ENCODE measurements at places on chromosomes 6 and 20. TPM values are rescaled to one million over a fixed set of nuclear protein-coding genes. Genes with fewer than 3 reads are reported as not detected.

The SYTL3 gene
- total RNA-seq: 7.5 TPM

GRCh38 chr6:27096834-27097511, 150.5 kb upstream of the PRSS16 start:
- peak overlapping the region; percentile 44 for H3K4me3 ChIP-seq
- H3K36me3 ChIP-seq: no peaks in the 10 kb centered on the region
- no peak for DNase-seq
- H3K27ac ChIP-seq: no peak overlapping the region

- DNase-seq: no peak
- no peak overlapping the region for H3K4me3 ChIP-seq
- no peaks in the 10 kb centered on the region for H3K36me3 ChIP-seq
Measured at GRCh38 chr6:90496258-90497016, 90.4 kb downstream of the MAP3K7 start.

DNA sequence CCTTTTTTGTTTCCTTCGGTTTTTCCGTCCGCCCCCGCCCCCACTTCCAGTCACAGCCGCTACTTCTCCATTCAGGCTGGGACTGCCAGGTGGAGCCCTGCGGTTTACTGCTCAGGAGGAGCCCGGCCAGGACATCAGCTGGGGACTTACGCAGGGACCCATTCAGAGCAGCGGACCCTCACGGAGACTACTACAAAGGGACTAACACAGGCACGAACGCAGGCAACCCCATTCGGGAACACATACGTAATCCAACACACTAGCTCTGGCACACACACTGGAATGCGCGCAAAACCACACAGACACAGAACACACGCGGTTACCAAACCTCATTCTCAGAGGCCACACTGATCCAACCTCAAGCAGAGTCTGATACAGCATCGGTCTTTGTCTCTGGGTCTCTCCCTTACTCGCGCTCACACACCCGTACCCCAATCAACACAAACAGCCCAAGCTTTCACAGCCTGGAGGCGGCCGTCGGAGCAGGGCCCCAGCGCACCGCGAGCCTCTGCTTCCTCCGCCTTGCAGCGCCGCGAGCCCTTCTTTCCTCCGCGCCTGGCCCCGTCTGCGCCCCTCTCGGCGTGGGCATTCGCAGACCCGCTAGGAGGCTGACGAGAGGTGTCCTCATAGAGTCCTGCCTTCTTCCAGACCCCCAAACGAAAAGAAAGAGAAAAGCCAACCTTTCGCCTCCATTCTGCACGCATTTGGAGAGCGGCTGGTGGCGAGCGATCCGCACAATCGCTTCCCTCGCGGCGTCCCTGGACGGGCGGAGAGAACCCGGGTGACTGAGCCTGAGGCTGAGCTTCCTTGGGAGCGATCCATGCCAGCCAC, 1.1 kb upstream of the SLC32A1 start:
- no peak overlapping the region for H3K4me3 ChIP-seq
- H3K4me1 ChIP-seq: no peaks in the 10 kb centered on the region
- DNase-seq: no peak
- peaks cover 97% of the 10 kb centered on the region for H3K27me3 ChIP-seq

DNA sequence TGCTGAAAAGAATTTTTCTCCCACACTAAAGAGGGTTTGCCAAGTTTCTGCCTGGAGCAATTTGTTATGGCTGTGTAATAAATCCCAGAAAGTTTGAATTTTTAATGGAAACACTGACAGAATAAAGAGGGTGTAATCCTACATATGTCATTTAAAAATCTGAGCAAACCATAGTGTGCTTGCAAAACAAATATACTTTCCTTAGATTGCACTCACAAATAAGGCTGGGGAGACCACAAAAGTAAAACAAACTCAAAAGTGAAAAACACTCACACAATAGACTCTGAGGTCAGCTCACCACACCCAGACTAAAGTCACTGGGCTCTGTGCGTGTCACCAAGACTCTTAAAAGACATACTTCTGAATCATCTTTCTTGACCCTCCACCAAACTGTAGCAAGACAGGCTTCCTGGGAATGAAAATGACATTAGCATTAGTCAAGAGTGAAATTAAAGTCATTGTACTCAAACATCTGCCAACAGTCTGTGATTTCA, 4.8 kb upstream of the ATXN1 start:
- no peaks in the 10 kb centered on the region for H3K27me3 ChIP-seq
- no peaks in the 10 kb centered on the region for H3K4me1 ChIP-seq
- no peak overlapping the region for H3K4me3 ChIP-seq
- no peaks in the 10 kb centered on the region for H3K36me3 ChIP-seq
- no peak overlapping the region for H3K27ac ChIP-seq

The GLO1 gene
- total RNA-seq: 113 TPM

The HAO1 gene
- total RNA-seq: not detected

The CRNKL1 gene
- 18.9 TPM for total RNA-seq

GRCh38 chr6:170147056-170147787, 143.7 kb downstream of the DLL1 start:
- no peak overlapping the region for H3K4me3 ChIP-seq
- no peak overlapping the region for H3K27ac ChIP-seq
- no peaks in the 10 kb centered on the region for H3K27me3 ChIP-seq

The ECT2L gene
- 0.15 TPM for total RNA-seq

DNA sequence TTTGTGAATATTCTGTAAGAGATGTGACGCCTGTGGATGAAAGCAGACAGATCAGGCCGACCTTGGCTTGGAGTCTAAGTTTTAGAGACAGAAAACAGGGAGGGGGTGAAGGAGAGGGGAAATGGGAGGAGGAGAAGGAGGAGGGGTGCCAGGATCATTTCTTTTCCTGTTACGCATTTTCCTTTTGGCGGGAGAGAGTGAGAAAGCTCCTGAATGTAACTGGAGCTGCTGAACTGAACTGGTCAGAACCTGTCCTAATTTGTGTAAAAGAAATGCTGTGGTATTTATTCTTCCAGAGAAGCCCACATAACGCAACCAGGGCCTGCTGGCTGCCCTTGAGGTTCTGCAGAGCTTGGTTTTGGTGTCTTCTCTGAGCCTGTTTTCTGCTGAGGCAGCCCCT, 41.9 kb downstream of the UTRN start:
- no peaks in the 10 kb centered on the region for H3K36me3 ChIP-seq
- H3K4me3 ChIP-seq: peak overlapping the region; percentile 42
- no peaks in the 10 kb centered on the region for H3K27me3 ChIP-seq
- peaks cover 20% of the 10 kb centered on the region for H3K4me1 ChIP-seq
- DNase-seq: peak; percentile 35

DNA sequence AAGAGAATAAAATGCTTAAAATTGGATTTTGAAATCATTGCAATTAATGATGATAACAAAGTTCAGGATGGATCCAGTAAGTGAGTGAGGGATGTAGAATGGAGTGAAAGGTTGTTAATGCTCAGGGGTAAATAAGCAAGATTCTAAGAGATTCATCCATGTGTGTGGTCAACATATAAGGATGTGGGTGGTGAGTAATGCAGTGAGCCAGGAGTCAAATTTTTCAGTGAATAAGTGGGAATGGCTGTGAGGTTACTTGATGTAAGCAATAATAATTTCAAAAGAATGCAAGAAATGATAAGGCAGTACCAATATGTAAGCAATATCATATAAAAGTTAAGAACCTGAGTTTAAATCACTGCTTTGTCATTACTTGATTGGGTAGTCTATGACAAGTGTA, 207.5 kb upstream of the ADGRB3 start:
- H3K36me3 ChIP-seq: no peaks in the 10 kb centered on the region
- no peak overlapping the region for H3K27ac ChIP-seq
- H3K27me3 ChIP-seq: no peaks in the 10 kb centered on the region
- no peak for DNase-seq
- no peaks in the 10 kb centered on the region for H3K4me1 ChIP-seq
- no peak overlapping the region for H3K4me3 ChIP-seq

GRCh38 chr6:10837622-10837994, 731 bp downstream of the MAK start:
- H3K36me3 ChIP-seq: no peaks in the 10 kb centered on the region
- peak overlapping the region; percentile 87 for H3K27ac ChIP-seq
- H3K4me1 ChIP-seq: no peaks in the 10 kb centered on the region
- H3K27me3 ChIP-seq: no peaks in the 10 kb centered on the region

- DNase-seq: no peak
- no peaks in the 10 kb centered on the region for H3K36me3 ChIP-seq
- no peaks in the 10 kb centered on the region for H3K27me3 ChIP-seq
- no peak overlapping the region for H3K4me3 ChIP-seq
Measured at GRCh38 chr20:51496964-51497363, 45.6 kb downstream of the NFATC2 start.

The PDYN gene
- not detected for total RNA-seq

- no peak overlapping the region for H3K27ac ChIP-seq
- no peaks in the 10 kb centered on the region for H3K4me1 ChIP-seq
- DNase-seq: no peak
- no peaks in the 10 kb centered on the region for H3K27me3 ChIP-seq
- H3K4me3 ChIP-seq: no peak overlapping the region
Measured at GRCh38 chr20:12660918-12661317, 347.9 kb upstream of the SPTLC3 start.

The MROH8 gene
- 2.0 TPM for total RNA-seq

DNA sequence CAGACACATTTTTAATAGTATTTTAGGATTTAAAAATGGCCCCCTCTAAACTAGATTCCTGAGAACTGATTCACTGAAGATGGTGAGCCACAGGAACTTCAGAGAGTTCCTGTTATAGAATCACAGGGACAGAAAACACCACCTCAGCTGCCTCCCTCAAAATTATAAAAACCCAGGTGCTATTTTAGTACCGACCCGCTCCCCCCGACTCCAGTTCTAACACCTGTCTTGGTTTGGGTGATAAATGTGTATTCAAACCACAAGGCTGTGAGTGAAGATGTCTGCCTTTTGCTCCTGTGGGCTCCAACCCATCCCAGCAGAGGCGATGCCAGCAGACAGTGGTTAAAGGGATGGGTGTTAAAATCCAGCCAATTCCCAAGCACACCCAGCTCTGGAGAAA, 127.4 kb upstream of the LY86 start:
- H3K4me1 ChIP-seq: no peaks in the 10 kb centered on the region
- H3K27me3 ChIP-seq: no peaks in the 10 kb centered on the region
- no peak overlapping the region for H3K27ac ChIP-seq
- H3K36me3 ChIP-seq: no peaks in the 10 kb centered on the region
- no peak for DNase-seq
- H3K4me3 ChIP-seq: no peak overlapping the region

- H3K4me1 ChIP-seq: no peaks in the 10 kb centered on the region
- H3K36me3 ChIP-seq: no peaks in the 10 kb centered on the region
- H3K27me3 ChIP-seq: no peaks in the 10 kb centered on the region
Measured at GRCh38 chr6:110876806-110877564, 2.4 kb downstream of the AMD1 start.

DNA sequence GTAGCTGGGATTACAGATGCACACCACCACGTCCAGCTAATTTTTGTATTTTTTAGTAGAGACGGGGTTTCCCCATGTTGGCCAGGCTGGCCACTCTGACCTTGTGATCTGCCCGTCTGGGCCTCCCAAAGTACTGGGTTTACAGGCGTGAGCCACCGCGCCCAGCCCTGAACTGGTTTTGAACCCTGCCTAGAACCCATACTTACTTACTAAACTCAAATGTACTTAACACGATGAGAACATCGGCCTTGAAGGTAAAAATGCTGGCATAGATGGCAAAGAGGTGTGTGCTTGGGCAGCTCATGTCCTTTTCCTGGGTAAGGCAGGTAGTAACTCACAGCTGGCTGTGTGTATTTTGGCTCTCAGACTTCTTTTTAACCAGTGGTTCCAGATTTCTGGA, 3.2 kb upstream of the ARMC12 start:
- no peak for DNase-seq
- H3K36me3 ChIP-seq: no peaks in the 10 kb centered on the region
- H3K27ac ChIP-seq: peak overlapping the region; percentile 99
- H3K4me3 ChIP-seq: no peak overlapping the region
- peaks cover 44% of the 10 kb centered on the region for H3K4me1 ChIP-seq

DNA sequence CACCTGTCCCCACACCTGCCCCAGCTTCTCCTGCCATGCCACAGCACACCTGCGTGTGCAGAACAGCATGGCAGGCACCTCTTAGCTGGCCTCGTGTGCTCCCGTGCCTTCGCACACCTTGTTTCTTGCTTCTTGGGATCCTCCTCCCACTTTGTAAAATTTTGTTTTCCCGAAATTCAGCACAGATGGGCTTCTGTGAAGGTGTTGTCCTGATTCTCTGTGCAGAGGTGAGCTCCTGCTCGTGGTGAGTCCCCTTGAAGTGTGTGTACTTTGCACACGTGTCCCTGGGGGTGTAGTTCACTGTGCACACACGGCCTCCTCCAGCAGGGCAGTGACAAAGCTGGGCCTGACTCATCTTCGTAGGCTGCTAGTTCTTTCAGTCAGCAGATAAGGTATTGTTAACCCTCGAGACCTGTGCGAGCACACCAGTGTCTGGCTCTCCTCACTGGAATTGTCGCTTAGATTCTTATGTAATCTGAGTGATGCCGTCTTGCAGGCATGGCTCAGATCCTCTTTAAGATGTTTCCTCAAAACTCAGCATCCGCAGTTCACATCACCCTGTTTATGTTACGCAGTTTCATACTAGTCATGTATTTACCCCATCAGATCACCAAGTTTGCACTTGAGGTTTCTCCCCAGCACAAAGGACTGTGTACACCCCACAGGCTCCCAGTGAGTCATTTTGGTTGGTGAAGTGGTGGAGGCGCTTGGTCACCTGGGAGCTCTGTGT, 77.7 kb downstream of the CDYL start:
- H3K27me3 ChIP-seq: no peaks in the 10 kb centered on the region
- H3K4me3 ChIP-seq: no peak overlapping the region
- H3K36me3 ChIP-seq: no peaks in the 10 kb centered on the region
- no peaks in the 10 kb centered on the region for H3K4me1 ChIP-seq
- H3K27ac ChIP-seq: no peak overlapping the region

The STX11 gene
- total RNA-seq: 46.4 TPM

The TBC1D20 gene
- 56.6 TPM for total RNA-seq

DNA sequence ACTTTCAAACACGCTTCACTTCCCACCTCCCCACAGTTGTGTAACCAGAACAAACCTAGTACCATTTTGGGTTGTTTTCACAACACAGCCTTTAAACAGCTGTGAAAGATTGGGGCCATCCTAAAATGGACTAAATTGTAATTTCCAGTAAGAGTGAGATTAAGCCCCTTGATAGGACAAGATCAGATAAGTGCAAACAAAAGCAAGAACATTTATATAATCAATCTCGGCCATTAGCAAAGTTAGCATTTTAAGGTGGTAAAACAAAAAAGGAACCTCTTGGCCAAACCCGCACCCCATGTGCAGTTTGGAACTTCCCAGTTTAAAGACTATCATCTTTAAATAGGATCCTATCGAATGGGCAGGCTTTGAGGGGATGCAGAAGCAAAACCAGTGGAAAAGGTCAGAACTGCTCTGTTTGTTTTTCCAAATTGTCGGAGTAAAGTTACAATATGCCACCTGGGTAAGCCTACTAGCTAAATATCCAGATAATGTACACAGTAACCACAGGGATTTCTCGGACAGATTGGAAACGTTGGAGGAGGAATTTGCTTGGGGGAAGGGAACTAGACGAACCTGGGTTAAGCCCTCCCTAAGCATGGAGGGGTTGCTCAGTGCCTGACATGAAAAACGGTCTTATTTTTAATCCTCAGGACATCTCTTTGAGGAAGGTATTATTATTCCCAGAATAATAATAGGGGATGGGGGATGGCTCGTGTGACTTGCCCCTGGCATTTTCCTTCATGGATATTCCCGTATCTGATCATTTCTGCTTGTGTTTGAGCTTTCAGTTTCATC, 159.8 kb upstream of the SALL4 start:
- H3K27me3 ChIP-seq: no peaks in the 10 kb centered on the region
- no peak overlapping the region for H3K27ac ChIP-seq
- no peaks in the 10 kb centered on the region for H3K4me1 ChIP-seq

- H3K27ac ChIP-seq: no peak overlapping the region
- no peaks in the 10 kb centered on the region for H3K4me1 ChIP-seq
- no peaks in the 10 kb centered on the region for H3K36me3 ChIP-seq
- no peak for DNase-seq
- no peaks in the 10 kb centered on the region for H3K27me3 ChIP-seq
Measured at GRCh38 chr6:111357705-111358104, 125.3 kb downstream of the REV3L start.
